CD4-positive, alpha-beta T cell treated with Interleukin-6 for 4 hours (primary cell): ENCODE measurements at places on chromosomes 2 and 18.

DNA sequence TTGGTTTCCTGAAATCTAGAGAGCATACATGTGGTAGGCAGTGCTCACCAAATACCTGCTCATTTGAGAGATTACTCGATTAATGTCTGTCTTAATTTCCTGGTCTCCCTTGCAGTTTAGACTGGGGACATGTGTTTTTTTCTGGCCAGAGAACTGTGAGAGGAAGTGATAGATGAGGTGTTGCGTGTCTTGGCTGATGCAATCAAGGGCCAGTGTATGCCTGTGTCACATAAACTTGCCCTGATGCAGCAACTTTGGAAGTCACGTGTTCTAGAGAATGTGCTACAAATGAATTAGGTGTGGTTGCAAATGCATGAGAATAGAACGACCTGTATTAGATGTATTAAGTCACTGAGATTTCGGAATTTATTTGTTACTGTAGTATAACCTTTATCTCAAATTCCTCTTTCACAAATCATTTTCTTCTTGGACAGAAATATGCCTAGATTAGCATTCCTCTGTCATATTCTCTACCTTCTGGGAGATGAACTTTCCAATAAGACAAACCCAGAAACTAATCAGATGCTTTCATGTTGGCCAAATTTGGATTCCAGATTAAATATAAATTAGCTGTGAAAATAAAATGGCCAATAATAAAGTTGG, 9.9 kb upstream of the IL1A start:
- no peak for DNase-seq

DNA sequence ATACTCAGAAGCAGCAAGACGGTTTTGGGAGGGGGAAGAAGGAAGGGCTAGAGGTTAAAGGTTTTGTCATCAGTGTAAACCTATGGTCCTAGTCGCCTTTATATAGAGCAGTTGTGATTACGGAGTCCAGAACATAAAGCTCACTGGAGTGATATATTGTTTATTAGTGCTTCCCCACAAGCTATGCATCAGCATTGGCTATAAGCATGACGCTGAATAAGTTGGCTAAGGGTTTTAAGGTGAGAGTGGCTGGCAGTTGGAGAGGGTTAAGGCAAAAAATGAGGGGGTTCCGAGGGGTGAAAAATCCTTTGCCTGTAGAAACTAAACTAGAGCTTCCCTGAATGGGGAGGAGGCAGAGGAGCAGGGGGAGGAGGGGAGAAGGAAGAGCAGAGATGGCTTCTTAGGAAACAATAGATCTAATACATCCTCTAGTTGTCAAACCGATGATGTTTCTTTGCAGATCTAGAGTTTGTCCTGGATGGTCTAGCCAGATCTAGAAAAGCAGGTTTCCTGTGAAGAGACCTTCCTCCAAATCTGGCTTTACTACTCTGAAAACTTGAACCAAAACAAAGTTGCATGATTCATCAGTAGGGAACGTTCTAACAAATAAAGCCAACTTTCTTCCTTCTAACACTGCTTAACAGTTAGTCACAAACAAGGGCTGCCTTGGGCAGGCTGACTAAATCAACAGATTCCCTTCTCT, 2.5 kb downstream of the KLF7 start:
- DNase-seq = peak; percentile 63

DNA sequence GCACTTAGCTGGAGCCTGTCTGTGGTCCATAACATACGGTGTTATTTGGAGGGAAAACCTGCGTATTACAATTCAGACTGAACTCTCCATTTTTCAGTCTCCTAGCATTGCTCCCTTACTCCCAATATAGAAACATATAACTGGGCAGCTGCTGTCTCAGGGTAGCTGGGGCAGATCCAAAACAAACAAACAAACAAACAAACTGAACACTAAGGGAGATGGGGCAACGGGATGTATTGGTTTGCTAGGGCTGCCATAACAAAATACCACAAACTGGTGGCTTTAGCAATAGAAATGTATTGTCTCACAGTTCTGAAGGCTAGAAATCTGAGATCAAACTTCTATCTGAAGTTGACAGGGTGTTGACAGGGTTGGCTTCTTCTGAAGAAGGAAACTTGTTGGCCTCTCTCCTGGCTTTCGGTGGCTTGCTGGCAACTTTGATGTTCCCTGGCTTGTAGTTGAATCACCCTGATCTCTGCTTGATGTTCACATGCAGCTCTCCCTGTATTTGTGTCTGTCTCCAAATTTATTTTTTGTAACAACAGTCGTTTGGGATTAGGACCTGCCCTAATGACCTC, 329.3 kb upstream of the ZNF804A start:
- DNase-seq = no peak

GRCh38 chr2:186058614-186059013, 320.0 kb downstream of the FSIP2 start:
- no peak for DNase-seq

- no peak for DNase-seq
These were observed 20.5 kb downstream of the THAP4 start for GRCh38 chr2:241616168-241617125.

DNA sequence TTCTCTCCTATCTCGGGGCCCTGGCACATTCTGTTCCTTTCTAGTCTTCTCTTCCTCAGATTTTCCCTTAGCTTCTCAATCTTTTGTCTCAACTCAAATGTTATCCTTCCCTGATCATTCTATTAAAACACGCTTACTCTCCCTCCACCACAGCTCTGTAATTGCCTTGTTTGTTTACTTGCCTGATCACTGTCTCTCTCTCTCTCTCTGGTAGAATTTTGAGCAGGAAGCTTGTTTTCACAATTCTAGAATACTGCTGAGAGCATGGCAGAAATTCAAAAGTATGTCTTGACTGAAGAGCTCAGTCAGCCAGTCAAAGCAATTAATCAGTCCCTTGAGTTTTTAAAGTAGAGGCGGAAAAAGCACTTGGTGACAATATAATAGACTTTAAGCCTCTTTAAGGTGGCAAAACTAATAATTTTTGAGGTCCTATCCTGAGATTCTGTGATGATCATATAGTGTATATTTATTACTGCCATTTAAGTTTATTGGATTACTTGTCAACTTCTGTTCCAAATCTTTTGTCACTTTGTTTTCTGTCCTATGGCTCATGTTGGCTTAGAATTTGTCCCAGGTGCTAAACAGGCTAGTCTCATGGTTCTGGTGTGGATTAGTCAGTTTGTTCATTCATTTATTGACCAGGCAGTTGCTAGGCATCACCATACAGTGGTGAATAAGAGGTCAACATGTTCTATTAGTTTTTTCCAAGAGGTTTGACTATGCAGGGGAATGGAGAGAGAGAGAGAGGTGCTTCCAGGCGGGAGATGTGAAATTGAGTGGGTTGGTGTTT, 2.3 kb downstream of the PSMD1 start:
- no peak for DNase-seq

DNA sequence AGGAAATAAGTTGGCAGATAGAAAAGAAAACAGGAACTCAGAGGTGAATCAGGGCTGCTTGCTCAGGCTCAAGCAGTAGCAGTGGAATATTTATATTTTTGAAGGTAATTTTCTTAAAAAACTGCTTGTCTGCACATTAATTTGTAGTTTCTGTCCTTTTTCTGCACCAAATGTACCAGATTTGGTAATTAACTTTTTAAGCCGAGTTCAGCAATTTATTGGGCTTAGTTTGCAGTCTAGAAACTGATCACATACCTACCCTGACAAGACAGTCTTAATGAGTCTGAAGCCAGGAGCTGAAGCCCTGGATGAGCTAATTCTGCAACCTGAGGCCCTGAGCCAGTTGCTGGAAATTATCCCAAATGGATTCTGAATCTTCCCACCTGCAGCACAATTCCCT, 647.0 kb downstream of the TDRD15 start:
- DNase-seq = no peak

GRCh38 chr2:88351249-88351601, 101.3 kb downstream of the FOXI3 start:
- no peak for DNase-seq

DNA sequence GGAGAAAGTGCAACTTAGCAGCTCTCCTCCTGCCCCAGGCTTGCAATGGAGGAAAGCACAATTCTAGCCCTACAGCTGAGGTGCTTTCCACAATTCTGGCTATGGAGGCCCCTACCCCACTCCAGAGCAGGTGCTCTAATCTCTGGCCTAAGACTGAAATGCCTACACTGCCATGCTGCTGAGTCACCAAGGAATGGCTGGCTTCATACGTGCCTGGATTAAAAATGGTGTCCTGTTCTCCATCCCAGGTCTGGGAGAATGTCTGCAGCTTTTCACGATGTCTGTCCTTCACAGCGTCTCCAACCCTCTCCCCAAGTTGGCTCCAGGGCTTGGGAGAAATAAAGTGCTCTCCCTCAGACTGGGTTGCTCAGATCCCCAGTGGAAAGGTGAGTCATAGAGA, 48.5 kb downstream of the MBOAT2 start:
- no peak for DNase-seq

DNA sequence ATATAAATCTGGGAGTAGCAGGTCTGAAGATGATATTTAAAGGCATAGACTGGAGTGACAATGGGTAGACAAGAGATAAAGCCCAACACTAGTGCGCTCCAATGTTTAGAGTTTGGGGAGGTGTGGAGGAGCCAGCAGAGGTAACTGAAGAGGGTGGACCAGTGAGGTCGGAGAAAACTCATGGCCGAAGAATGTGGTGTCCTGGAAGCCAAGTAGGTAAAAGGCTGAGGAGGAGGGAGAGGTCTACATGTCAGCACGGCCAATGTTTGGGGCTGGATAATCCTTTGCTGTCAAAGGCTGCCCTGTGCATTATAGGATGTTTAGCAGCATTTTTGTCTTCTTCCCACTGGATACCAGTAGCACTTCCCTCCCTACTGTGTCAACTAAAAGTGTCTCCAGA, 78.8 kb upstream of the KCNE4 start:
- no peak for DNase-seq

DNA sequence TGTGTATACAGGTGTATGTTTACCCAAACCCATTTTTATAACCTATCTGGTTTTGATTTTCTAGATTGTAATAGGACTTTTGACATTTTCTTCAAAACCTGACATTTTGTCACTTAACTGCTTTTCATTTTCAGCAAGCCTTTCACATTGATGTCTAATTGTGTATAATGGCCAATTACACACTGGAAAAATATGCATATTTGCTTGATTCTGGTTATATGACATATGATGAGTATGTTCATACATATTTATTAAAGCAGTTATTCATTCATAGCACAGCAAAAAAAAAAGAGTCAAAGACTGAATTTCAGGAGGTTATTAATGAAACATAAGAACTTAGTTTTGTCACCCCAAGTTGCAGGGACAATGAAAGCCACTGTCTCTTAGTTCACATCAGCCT, 307.7 kb upstream of the TNP1 start:
- DNase-seq = no peak

DNA sequence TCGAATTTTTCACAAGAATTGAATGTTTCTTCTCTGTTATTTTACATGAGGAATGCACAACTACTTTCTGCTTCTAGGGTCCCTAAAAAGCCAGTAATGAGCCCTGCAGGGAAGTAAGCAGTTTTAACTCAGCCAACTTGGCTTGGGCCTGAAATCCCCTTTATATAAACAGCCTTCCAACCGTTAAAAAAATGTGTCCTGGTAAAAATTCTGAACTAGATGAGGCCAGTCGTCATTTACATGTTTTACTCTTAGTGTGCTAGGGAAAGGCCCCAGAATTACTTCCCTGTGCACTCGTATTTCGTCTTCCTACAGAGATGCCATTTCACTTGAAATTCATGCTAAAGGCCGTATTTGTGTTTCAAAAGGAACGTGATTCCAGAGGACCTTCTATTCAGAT, 42.4 kb upstream of the RPE start:
- DNase-seq = no peak

DNA sequence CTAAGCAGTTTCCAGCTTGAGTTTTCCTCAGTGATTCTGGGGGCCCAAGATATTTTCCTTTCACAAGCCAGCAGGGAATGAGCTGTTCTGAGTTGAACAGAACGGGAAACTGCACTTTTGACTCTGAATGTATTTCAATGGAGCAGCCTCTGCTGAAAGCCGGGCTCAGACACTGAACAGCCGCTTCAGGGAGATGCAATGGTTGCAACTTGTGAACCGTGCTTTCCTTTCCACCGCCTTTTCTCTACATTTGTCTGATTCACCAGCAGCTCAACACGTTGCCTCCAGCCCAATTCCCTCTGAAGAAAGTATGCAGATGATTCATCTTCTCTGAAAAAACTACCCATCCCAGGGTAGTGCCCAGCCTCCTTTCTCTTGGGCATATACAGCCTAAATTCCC, 119.3 kb upstream of the PKDCC start:
- DNase-seq = no peak

DNA sequence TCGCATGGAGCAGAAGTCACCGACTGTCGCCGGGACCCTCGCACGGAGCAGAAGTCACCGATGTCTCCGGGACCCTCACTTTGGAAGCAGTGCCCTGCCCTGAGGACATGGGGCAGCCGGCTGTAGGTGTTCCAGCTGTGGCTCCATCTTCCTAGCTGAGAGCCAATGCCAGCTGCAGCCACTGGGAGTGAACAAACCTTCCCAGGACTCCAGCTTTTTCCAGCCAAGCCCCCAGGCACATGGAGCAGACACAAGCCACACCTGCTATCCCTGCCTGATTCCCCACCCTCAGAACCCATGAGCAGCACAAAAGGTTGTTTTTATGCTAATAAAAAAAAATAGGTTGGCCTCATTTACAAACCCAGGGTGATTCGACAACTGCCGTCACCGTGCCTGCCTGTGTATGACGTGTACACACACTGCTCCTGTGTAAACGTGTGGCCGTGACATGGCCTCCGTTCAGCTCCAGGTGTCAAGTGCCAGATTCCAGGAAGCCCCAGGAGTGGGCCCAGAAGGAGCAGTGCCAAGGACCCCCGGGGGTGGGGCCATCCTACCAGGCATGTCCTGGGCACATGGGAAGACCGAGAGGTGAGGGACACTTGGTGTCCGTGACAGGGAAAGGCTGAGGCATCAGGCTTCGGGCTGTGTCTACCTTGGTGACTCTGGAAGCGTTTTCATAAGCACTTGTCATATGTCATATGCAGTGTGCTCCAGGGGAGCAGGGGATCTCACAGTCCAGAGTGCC, 91.5 kb downstream of the EIPR1 start:
- no peak for DNase-seq

DNA sequence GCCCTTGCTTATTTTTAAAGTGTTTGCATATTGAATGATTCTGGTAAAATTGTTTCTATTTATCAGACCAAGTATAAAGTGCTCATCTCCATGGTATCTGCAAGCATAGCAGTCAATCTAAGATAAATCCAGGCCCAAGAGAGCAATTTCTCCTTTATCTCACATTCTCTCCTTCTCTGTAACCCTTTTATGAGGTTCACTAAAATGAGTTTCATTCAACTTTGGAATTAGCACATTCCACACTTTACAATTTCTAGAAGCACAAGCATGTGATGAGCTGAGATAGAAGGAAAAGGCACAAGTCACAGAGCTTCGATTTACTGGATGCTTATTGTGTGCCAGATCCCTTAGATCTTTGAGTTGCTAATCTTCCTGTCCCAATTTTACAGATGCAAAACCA, 97.3 kb downstream of the CNTNAP5 start:
- DNase-seq = no peak
